D721Med (cell line): ENCODE measurements at places on chromosomes 2 and 18.

GRCh38 chr2:86038291-86039081 is 67.2 kb downstream of the POLR1A start:
- no peak for DNase-seq

DNA sequence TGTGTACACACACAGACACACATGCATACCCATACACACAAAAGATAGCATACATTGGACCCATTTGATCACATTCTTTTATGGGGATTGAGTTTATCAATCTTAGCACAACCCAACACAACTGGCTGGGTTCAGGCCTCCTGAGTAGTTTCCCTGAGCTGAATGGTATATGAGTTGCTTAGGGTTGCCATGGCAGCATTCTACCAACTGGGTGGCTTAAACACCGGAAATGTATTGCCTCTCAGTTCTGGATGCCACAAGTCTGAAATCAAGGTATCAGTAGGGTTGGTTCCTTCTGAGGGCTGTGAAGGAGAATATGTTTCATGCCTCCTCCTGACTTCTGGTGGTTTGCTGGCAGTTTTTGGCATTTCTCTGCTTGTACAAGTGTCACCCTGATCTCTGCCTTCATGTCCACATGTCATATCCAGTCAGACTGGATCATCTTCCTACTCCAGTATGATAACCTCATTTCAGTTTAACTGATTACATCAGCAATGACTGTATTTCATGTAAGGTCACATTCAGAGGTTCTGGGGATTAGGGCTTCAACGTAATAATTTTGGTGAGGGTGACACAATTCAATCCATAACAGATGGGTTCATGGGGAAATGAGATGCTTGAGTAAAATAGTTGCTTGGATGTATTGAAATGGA is 212.7 kb downstream of the KCNE4 start:
- DNase-seq: no peak

GRCh38 chr2:241618296-241618805 is 18.6 kb downstream of the THAP4 start:
- DNase-seq: no peak

GRCh38 chr18:61939046-61939674 is 46.4 kb upstream of the RNF152 start:
- no peak for DNase-seq

- no peak for DNase-seq
Observed at GRCh38 chr18:13703899-13704298, 22.5 kb downstream of the FAM210A start.

DNA sequence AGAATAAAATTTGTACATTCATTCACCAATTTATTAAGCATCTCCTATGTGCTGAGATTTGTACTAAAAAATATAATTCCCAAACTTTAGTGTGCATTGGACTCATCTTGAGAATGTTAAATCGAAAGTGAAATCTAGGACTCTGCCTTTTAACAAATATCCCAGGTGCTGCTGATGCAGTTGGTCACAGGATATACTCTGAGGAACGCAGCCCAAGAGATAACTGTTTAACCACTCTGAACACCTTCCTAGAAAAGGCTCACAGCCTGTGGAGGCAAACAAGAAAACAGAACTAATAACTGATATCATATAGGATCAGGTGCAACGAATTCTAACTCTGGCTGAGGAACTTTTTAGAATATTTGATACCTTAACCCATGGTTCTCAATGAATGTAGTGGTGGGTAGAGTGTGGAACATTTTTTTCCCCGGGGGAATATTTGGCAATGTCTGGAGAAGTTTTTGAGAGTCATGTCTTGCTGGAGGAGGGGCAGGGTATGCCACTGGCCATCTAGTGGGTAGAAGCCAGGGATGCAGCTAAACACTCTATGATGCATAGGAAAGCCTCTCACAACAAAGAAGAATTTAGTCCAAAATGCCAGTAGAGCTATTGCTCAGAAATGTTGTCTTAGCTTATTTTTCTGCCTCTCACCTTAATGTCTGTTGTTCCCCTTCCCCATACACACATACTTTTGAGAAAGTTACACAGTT is 96.5 kb downstream of the EHBP1 start:
- DNase-seq: no peak

DNA sequence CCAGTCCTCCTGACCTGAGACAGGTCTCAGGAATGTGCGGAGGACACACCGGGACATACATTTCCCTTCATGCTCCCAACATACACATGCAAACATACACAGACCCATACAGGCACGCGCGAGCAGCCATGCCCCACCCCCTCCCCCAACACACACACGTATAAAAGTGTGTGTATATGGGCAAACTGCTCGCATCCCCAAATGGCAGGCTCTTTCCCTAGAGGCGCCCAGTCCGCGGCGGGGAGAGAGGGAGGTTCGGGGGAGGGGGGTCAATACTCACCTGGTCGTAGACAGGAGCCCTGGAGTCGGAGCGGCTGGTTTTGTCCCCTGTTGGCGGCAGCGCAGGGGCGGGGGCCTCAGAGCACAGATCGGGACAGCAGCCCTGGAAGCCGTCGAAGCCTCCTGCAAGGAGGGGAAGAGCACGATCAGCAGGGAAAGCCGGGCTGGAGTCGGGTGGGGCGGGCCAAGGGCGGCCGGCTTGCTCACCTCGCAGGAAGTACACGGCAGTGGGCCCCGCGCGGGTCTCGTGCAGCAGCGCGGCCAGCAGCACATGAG is 682 bp downstream of the DUSP2 start:
- DNase-seq: no peak

GRCh38 chr18:80097201-80097600 is 11.9 kb upstream of the ADNP2 start:
- no peak for DNase-seq

- no peak for DNase-seq
Observed at GRCh38 chr2:64105670-64106461, 38.4 kb downstream of the PELI1 start.

DNA sequence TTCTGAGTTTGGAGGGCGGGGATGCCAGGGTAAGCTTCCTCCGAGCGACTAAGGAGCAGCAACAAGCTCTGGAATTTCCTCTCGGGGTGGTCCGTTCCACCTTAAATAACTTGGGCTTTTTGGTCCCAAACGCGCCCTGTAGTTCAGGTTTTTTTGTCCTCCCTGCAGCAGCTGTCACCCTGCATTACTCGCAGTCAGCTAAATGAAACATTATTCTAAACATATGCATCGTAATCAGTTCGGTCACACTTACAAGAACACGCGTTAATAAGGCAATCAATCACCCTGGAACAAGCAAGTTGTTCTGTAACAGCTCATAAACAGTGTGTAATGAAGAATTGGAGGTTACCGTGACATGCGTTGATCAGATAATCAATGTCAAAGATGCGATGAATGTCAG is 8.3 kb downstream of the EVX2 start:
- DNase-seq: no peak
